Stimulated activated CD4-positive, alpha-beta T cell treated with anti-CD3 and anti-CD28 coated beads, Interleukin-2, amount 100 ng/mL, for 4 hours (primary cell): ENCODE measurements at places on chromosomes 7 and 10.

DNA sequence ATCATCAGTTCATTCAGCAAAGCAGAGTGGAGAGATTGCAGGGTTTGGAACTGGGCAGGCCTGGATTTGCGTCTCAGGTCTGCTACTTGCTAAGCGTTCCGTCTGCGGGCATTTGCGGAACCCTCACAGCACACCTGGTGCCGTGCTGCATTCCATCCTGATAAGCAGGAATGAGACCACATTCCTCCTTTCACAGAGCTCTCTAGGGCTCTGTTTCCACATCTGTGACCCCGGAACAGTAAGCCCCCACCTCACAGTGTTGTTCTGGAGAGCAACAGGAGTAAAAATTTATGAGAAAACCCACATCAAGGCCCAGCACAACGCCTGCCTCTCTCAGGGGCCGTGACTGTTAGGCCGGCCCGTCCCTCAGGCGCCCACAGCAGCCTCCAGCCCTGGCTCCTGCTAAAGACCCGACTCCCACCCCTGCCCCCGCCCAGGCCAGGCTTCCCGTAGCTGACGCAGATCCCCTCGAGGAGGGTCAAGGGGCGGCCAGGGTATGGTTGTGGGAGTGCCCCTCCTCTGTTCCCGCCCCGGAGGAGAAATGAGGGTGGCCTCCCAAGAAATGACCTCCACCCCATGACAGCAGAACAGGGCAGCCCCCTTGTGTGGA is 128.9 kb downstream of the RGS10 start:
- no peak for DNase-seq

DNA sequence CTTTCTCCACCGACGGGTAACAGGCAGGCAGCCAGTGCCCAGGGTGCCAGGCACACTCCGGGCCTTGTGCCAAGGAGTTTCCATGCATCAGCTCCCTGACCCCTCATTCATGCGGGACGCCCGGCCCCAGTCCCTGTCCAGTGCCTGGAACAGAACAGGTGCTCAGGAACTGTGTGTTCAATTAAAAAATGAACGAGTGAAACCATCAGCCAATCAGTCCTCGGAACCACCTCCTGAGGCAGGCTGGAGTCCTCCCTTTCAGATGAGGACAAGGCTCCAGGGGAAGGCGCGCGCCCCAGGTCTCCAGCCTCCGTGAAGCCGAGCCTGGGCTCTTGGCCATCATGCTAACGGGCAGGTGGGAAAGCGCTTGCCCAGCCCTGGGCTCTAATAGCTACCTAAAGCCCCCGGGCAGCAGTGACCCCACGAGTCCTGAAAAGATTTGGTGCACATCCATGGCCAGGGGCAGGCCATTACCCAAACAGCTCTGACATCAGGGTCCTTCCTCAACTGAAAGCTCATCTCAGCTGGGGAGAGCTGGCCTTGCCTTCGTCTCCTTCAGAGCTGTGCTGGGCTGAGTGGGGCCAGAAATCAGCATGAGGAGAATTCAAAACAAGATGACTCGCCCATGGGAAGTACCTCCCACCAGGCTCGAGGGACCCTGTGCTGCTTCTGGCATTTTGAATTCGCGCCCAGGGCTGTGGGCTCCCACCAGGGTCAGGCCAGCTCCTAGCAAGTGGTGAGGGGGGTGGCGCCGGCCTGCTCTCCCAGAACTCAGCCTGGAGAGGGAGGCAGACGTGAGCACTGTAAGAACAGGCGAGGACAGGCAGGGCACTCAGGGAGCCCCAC is 200.5 kb downstream of the MAD1L1 start:
- no peak for DNase-seq

DNA sequence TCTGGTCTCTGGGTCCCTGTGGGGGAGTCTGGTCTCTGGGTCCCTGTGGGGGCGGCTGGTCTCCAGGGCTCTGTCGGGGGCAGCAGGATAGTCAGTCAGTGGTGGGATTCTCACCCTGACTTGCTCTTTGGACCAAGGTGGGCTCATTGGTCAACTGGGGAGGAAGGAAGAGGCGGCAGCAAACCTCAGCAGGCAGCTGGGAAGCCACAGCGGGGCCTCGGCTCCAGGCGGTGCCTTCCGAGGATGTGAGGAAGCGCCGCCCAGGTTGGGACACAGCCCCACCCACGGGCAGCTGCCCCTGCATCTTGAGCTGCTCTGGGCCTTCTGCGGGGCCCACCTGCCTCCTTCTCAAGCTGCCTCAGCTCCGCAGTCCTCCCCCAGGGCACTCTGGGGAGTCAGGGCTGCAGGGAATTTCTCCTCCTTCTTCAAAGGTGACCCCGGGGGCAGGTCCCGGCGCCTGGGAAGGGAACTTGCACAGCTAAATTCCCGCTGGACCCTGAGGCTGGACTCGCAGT is 20.4 kb upstream of the KNDC1 start:
- no peak for DNase-seq

GRCh38 chr7:131111081-131111576 is 216.5 kb upstream of the MKLN1 start:
- no peak for DNase-seq

- no peak for DNase-seq
Observed at GRCh38 chr7:125057963-125058362, 128.3 kb upstream of the POT1 start.
